ENCODE measurements at places on chromosomes 5 and 9. TPM values are rescaled to one million over a fixed set of nuclear protein-coding genes. Genes with fewer than 3 reads are reported as not detected.

DNA sequence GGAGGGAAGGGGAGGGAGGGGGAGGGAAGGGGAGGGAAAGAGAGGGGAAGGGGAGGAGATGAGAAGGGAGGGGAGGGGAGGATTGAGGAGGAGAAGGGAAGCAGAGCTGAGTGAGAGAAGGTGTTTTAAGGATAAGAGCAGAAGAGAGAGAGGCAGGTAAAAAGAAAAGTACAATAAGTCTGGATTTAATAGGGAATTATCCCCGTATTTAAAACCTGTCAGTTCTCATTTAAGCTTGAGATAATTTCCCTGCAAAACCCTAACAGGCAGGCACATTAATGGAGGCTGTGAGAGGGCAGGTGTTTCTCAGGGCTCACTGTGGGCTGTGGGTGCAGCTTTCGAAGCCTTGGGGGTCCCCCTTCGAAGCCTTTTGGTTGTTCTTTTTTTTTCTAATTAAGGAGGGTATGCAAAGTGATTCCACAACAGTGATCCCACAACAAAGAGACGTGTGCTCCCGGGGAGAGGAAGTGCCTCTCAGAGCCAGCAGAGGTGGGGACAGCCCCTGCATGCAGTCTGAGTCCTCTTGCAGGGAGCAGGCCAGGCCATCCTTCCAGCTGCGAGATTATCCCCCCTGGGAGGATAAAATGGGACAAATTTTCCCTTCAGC lies 317.9 kb upstream of the IRX1 start:
- no peaks in the 10 kb centered on the region for H3K36me3 ChIP-seq
- DNase-seq, result no peak
- H3K4me1 ChIP-seq, result no peaks in the 10 kb centered on the region
- H3K27ac ChIP-seq, result no peak overlapping the region
- H3K4me3 ChIP-seq, result no peak overlapping the region
- no peaks in the 10 kb centered on the region for H3K27me3 ChIP-seq

GRCh38 chr5:86452251-86452650 lies 165.5 kb upstream of the COX7C start:
- no peak overlapping the region for H3K4me3 ChIP-seq
- no peak for DNase-seq
- H3K36me3 ChIP-seq, result no peaks in the 10 kb centered on the region
- H3K27me3 ChIP-seq, result no peaks in the 10 kb centered on the region
- no peak overlapping the region for H3K27ac ChIP-seq

DNA sequence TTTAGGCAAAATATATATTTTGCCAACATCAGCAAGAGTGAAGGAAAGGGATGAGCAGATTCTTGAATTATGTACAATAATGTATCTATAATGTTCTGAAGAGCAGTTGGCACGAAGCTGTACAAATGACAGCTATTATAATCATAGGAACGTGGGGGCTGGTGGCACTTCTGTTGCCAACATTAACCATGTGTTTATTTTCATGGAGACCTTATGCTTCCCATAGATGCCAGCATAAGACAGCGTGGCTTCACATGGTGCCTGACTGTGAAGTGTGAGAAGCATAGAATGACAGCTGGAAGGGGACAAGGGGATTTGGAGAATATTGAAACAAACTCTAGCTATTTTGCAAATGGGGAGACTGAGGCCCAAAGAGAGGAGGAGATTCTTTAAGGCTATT lies 52.6 kb upstream of the ATP10B start:
- H3K27me3 ChIP-seq, result no peaks in the 10 kb centered on the region
- no peak overlapping the region for H3K27ac ChIP-seq
- no peak overlapping the region for H3K4me3 ChIP-seq
- no peak for DNase-seq
- H3K36me3 ChIP-seq, result no peaks in the 10 kb centered on the region
- no peaks in the 10 kb centered on the region for H3K4me1 ChIP-seq

Gene PLEKHG4B
- 0.28 TPM for total RNA-seq

Data from thoracic aorta (tissue), 2 donors.